Type B pancreatic cell (in vitro differentiated cells): ENCODE measurements at places on chromosomes 4 and X.

GRCh38 chr4:139085141-139085540 lies 69.6 kb downstream of the NOCT start:
- DNase-seq: no peak

DNA sequence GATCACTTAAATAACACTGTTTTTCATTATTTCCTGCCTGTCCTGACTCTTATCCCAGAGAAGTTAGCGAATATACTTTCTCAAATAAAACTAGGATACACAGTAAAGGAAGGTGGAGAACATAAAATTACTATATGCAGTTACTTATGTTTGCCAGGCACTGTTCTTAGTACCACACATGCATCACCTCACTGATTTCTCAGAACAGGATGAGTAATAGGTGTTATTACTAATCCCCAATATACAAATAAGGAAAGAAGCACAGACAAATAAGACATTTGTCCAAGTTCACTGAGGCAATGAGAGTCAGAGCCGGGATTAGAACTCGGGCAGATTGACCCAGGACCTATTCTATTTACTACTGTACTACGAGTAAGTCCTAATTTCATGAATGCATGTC lies 91.7 kb downstream of the CORIN start:
- no peak for DNase-seq

DNA sequence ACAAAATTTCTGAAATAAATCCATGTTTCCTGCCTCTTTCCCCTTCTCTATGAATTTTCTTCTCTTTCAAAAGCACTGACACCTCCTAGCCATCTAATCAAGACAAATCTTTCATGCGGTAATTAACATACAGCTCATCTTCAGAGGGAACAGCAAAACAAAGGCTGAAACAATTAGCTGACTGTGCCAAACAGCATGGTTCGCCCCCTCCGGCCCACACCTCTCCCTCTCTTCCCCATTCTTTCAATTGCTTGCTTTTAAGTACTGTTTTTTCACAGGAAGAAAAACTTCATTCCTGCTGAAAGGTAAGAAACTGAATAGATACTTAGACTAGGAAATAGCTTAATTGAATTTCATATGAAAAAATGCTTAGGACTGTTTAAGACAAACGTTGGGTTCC lies 291.1 kb upstream of the NOCT start:
- DNase-seq: no peak

DNA sequence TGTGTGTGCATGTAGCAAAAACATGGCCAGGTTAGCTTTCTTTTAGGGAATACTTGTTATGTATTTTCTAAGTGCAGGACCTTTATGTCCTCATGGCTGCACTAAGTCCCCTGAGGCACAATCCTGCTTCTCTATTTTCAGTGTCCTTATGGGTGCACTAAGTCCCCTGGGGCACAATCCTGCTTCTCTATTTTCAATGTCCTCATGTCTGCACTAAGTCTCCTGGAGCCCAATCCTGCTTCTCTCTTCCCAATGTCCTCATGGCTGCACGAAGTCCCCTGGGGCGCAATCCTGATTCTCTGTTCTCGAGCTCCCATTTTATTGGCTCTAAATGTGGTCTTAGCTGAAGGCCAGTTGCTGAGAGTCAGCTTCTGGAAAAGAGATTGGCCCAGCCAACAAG lies 49.7 kb upstream of the GPRIN3 start:
- DNase-seq: no peak

DNA sequence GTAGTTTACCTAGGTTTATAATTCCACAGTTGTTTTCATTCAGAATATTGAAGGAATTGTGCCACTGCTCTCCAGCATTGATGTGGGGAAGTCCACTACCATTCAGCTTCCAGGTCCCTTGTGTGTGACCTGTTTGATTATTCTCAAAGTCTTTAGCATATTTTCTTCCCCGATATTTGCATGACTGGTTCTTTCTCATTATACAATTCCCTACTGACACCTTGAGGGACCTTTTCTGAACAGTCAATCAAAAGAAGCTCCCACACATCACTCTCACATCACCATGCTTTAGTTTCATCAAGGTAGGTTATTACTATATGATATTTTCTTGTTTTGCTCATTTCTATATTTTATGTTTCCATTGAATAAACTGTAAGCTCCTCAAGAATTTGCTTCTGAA lies 44.1 kb downstream of the SLC39A8 start:
- no peak for DNase-seq

DNA sequence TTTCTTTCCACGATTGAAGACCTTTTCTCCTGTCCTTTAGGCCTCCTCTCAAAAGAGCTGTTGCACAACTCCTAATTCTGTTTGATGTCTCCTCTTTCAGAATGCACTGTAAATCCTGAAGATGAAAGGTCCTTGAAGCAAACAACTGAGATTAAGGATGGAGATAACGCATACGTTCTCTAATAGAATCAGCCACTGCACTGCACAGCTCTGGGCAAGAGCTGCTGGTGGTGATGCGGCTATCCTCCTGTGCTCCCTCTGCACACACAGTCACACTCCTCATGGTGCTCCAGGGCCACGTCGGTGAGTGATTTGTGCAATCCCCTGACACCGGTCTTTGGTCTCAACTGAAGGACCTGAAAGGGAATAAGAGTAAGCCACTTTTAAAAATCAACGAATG lies 208.7 kb downstream of the PDGFC start:
- no peak for DNase-seq

DNA sequence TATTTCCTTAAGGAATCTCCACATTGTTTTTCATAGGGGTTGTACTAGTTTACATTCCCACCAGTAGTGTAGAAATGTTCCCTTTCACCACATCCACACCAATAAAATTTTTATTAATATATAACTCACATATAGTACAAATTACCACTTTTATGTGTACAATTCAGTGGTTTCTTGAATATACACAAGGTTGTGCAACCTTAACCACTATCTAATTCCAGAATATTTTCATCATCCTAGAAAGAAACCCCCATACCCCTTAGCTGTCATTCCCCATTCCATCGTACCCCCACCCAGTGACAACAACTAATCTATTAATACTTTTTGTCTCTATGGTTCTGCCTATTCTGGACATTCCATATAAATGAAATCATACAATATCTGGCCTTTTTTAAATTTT lies 108.3 kb upstream of the USP9X start:
- no peak for DNase-seq

GRCh38 chr4:134883831-134884449 lies 682.4 kb upstream of the PABPC4L start:
- DNase-seq: no peak

GRCh38 chr4:18020145-18020670 lies 1.3 kb downstream of the LCORL start:
- DNase-seq: no peak

DNA sequence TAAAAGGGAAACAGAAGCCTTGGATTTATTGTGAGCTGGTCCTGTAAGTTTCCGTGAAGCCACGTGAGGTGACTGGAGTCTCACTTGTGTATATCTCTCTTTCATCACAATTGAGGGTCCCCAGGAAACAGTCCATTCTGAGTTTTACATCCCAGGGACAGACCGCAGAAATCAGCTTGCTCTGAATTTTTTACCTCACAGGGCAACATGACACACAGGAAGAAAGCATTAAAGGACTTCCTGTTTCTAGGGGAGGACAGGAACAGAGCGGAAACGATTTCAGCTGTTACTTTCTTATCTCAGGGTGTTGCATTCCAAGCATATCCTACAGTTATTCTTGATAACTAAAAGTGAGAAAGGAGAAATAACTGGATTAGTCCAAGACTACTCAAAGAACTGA lies 553.5 kb downstream of the TRAM1L1 start:
- no peak for DNase-seq

DNA sequence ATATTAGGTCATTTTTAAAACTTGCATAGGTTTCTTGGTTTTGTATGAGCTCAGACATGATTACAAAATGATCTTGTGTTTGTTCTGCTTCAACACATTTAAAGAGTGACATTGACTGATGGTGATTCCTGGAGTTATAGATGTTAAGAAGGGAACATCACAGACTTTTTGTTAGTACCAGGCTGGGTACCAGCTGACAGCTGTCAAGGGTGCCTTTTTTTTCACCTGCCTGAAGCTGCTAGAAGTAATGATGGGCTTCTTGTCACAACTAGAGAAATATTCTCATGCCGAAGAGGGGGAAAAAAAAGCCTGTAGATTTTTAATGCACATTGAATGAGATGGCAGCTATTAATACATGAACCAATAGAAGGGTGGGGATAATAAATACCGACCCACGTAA lies 226.6 kb upstream of the TRAM1L1 start:
- DNase-seq: no peak

- DNase-seq: no peak
Observed at GRCh38 chr4:56665781-56666180, 15.3 kb downstream of the HOPX start.

GRCh38 chr4:94848326-94848725 lies 90.6 kb downstream of the BMPR1B start:
- no peak for DNase-seq

DNA sequence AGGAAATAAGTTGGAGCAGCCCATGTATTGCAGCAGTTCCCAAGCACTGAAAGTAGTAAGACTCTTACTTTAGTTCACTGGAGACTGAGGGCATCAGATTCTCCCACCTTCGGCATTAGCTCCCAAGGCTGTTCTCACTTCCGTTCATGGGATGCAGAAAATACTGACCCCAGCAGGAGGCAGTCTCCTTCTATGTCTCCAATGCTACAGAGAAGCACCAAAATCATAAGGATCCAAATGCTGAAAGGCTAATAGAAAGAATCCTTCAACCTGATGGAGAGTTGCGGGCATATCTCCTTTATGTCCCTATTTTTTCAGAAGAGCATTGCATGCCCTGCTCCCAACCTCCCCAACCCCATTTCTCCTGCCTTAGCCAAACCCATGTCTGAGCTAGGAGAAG lies 32.4 kb downstream of the ADH7 start:
- no peak for DNase-seq

DNA sequence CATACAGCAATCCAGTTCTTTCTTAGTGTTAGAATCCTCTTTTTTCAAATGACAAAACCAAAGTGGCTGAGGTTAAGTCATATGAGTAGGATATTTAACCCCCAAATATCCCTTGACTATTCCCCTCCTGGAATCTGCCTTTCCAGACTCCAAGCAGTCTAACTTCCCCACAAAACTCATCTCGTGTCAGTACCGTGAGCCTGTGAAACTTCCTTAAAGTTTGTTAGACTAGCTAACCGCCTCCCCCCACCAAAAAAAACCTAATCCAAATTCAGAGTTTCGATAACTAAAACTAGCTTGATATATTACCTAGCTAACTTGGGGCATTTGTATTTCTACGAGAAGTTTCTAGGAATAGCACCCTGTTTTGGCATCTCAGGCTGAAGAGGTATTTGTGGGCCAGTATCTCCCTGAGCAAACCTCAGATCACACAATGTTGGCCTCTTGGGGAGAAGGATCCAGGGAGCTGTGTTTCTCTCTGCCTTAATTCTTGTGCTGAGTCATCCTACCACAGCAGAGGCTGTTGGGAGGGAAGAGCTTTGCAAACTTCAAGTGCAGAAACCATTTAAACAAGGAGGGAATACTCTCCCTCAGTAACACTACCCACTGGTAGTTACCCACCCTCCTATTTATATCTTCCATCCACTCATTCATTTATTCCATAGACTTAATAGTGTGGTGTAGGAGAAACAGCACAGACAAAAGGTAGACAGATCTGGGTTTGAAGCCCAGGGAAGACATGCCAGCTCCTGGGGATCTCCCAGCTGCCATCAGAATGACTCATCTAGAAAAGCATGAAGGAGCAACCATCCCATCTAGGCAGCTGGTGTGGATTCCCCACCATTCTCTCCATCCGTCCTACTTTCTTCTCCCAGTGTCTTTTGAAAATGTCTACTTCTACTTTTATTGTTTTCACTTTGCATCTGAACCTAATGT lies 39.3 kb upstream of the TXK start:
- DNase-seq: no peak

GRCh38 chr4:164876700-164877324 lies at the start of gene APELA:
Gene APELA, plus strand, starts transcription at chr4:164877178. Its CDS starts 154 bp downstream, at chr4:164877332.
- no peak for DNase-seq

DNA sequence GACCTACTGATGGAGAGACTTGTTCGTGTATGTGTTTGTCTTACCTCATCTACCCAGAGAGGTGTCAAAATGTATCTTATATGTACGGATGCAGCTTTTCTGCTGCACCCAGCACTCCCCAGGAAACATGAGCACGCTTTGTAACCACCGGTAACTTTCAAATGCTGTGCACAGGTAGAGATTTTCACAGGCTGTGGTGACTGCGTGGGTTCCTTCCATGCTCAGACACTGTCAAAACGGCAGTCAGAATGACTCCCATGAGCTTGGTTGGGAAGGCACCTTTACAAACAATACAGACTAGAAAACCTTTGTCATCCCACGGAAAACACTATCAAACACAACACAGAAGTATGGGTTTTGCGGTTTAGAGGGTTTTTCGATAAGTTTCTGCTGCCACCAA lies 28.2 kb downstream of the F11 start:
- no peak for DNase-seq

DNA sequence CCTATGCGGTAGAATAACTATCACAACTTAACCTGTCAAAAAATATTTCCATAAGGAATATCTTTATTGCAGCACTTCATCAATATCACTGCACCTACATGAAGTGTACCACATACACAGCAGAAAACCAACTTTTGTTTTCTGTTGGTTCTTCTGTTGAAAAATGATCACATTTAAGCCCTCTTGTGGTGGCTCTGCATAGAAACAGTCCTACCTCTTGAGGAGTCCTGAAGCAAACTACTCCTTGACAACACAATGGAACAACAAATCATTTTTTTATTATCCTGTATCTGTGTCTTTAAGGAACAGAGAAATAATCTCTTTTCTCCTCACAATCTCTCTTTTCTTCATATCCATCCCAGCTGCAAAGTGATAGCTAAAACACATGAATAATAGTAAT lies 39.8 kb upstream of the ATOH1 start:
- DNase-seq: no peak

DNA sequence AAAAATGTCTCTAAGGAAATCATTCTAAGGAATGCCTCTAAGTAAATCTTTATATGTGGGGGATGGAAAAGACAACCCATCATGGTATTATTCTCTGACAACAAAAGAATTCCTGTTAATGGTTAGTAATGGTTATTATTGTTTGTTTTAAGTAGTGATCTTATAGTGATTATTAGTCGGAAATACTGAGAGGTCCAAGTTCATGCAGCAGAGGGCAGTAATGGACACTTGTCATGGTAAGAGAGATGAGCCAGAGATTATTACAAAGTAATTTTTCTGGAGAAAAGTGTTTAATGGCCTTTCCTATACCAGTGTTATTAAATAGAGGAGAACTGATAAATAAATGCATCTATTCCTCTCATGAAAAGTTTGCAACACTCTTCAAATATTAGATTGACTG lies 8.1 kb upstream of the DKK2 start:
- DNase-seq: no peak

DNA sequence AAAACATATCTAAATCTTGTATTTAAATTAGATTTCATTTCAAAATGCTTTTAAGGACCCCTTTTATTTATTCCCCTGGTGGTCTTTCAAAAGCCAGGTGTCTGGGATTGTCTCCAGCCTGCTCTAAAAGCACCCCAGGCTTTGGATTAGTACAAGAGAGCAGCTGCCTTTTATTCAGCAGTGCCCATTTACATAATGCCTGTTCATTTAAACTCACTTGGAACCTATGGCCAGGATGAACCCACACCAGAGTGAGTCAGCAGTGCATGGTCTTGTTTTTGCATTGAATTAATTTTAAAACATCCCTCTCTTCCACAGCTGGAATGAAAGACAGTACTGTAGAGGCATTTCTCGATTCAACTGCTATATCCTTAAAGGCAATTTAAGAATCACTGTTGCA lies 64.1 kb upstream of the TENM3 start:
- DNase-seq: no peak

GRCh38 chr4:18398661-18399060 lies 377.1 kb upstream of the LCORL start:
- no peak for DNase-seq
